Left colon (tissue), 2 donors: ENCODE measurements at places on chromosomes 3 and 15.

- DNase-seq, result no peak
Observed at GRCh38 chr3:157948605-157949383, 157.4 kb downstream of the SHOX2 start.

- DNase-seq, result no peak
Observed at GRCh38 chr3:88661433-88661824, 446.0 kb upstream of the EPHA3 start.

GRCh38 chr3:197363553-197364409 lies 65.4 kb upstream of the DLG1 start:
- DNase-seq, result no peak

- no peak for DNase-seq
Observed at GRCh38 chr3:184788751-184789150, 23.2 kb upstream of the VPS8 start.

DNA sequence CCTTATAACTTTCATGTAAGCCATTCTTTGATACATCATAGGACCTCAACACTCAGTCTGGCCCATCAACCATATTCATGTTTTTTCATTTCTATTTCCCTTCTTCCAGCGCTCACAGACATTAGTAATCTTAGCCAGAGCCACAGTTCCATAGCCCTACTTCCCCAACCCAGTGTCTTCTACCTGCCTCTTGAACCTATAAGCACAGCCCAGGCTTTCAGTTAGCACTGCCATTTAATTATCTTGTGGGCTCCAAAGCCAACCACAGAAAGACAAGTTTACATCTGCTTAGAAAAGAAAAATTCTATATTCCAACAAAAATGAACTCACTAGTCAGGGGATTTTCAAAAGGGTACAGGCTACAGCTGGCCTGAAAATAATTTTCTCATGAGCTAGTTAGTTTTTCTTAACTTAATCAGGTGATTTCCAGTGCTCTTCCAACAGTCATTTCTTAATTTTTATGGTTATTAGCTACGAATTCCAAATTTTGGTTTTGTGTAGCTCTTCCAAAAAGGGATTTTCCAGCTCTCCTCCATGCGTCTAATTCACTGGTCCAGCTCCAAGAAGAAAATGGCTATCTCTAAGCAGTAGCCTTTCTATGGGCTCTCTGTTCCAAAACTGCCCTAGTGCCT lies 13.7 kb downstream of the CD200 start:
- DNase-seq, result no peak

- DNase-seq, result peak; percentile 46
Observed at GRCh38 chr3:130759692-130760338, 13.2 kb upstream of the PIK3R4 start.

DNA sequence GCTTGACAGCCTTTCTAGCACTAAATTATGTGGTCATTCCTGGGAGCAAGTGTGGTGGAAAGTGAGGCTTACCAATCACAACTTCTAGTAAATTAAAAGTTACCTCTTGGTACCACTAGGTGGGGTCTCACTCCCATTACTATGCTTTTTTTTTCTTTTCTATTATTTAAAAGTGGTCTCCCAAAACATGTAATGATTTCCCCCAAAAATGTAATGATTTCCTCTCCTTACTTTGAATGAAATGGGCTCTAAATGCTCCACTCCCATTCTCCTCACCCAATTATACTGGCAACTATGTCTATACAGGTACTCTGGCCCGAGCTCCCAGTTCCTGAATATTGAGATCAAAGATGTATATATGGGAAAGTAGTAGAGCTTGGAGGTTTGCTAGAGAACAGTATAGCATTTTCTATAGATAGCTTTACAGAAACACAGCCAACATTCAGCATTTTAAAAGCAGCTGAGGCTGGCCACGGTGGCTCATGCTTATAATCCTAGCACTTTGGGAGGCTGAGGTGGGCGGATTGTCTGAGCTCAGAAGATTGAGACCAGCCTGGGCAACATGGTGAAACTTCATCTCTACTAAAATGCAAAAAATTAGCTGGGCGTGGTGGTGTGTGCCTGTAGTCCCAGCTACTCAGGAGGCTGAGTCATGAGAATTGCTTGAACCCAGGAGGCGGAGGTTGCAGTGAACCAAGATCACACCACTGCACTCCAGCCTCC lies 70.9 kb downstream of the DCUN1D1 start:
- DNase-seq, result no peak

GRCh38 chr3:153078826-153079225 lies 83.2 kb upstream of the RAP2B start:
- no peak for DNase-seq

DNA sequence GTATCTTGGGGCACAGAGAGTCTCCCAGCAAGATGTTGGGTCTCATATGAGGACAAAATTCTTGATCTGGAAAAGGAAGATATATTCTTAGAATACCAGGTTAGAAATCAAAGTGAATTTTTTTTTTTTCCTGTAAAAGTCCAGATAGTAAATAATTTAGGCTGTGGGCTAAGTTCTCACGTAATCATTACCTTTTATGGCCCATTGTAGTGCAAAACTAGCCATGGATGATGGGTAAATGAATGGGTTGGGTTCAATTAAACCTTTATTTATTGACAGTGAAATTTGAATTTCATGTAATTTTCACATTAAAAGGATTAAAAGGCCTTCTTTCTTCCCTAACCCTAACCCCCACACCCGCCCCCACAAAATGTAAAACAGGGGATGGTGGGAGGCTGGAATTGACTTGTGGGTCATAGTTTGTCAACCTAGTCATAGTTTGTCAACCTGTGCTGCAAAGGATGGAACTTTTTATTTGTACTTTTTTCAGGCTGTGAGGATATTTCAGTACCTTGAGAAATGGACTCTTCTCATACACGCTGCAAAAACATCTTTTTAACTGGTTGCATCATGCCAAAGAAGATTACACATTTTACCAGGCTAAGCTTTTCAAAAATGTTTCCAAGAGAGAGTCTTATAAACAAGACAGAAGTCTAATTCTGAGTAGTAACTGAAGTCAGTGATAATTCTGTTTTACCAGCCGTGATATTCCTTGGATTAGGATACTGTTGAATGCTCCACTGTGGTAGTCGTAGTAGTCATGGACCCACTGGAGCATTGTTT lies 138.8 kb downstream of the AKAP13 start:
- DNase-seq, result no peak

DNA sequence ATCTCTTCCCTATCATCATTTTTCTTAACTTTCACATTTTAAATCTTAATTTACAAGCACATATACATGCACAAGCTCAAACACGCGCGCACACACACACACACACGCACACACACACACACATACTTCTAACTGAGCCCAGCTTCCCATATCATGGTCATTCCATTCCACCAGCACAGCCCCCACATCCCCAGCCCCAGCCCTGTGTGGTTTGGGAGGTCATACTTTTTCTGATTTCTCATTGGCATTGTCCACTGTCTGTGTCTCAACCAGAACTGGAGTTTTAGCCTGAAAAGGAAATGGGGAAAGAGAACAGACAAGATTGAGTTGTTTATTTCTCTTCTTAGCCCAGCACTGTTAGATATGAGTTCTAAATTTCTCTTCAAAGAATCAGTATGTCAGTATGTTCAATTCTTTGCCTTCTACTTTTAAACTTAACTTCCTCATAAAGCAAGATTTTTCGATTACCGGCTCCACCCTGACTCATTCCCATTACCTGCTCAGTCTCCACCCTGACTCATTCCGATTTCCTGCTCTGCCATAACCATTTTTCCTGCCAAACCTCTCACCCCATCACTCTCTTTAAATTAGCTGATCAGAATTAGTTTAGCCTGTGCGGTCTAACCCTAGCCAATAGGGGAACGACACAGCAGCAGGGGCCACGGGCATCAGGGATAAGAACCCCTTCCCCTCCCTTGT lies 6.4 kb downstream of the IQCF1 start:
- DNase-seq, result no peak

GRCh38 chr15:90407871-90408317 lies 19.9 kb downstream of the IQGAP1 start:
- no peak for DNase-seq

DNA sequence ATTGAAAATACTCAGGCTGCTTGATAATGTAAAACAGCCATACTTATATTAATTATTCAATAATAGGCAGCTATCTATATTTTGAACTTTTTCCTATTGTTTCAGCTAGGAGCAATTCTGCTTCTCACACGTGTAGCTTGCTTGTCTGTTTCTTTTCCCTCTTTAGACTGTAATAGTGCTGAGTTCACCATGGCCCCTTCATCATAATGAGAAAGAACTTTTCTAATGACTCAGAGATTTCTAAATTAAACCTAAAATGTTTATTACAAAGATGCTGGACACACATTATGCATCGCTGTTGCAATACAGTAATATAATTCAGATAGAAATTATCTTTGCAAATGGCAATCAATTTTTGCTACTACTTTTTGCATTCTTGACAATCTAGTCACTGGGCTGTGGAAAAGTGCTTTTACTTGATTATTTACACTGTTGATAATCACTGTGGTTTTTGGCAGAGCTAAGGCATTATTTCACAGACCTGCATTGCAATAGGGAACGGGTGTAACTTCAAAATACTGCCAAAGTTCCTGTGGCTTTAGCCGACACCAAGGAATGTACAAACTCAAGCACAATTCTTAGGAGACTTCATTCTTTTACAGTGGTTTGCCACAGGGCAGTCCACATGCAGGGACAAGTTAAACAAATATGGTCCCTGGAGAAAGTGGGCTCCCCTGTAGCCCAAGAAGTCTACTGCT lies 281.0 kb upstream of the TBL1XR1 start:
- DNase-seq, result no peak

GRCh38 chr3:11634081-11634635 lies 9.6 kb downstream of the VGLL4 start:
- no peak for DNase-seq

DNA sequence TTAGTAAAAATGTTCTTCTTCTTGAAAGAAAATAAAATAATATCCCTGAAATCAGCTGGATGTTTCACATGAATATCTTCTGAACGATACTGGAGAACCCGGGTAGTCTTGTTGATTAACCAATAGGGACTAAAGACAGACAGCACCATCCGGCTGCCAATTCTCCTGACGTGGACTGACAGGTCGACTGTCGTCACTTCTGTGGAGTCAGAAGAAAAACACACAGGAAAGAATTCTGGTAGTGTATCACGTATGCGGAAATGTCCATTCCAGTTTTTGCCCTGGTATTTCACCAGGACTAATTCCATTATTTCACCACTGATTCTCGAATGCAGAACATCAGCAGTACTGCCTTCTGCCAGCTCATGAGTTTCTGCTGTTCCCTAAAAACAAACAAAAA lies 144.6 kb downstream of the VPS13C start:
- no peak for DNase-seq

GRCh38 chr3:55658270-55658669 lies 171.2 kb upstream of the WNT5A start:
- no peak for DNase-seq

DNA sequence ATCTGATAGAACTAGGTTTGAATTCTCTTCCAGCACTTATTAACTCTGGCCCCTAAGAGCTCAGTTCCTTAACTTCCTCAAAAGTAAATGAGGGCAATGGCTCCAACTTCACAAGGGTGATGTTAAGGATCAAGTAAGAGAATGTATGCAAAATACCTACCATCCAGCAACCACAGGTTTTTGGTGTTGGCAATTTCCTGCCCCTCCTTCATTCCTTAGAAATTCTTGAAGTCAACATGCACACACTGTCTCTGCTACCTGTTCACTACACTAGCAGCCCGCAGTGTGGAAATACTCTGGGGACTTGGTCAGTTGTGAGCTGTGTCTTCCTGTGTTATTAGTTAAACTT lies 5.0 kb downstream of the ZBED2 start:
- no peak for DNase-seq

DNA sequence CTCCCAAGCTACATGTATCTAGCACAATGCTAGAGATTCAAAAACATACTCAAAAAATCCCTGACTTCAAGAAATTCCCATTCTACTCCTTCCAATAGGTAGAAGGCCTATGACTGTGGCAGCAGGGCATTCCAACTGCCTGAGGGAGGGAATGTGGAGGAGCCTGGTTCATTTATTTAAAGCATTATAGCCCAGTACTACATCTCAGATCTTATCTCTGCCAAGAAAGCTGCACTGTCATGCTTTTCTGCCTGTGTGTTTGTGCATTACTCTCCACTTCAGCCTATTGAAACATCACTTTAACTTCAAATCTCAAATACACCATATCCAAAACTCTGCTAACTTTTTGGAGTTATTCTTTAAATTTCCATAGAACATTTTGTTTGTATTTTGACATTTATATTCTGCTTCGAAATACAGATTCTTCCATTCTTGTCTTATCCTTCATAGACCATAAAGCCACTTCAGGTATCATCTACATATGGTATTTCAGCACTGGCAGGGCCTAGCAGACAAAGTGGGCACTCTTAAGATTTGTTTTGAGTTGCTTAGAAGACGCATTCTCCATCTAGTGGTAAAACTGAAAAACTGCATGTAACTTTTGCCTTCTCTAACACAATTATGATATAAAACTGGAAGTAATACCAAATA lies 59.1 kb upstream of the NEDD4 start:
- DNase-seq, result no peak

- DNase-seq, result no peak
Observed at GRCh38 chr3:4062621-4063020, 240.5 kb upstream of the SETMAR start.

- no peak for DNase-seq
Observed at GRCh38 chr15:98009169-98009568, 48.7 kb downstream of the ARRDC4 start.

- DNase-seq, result no peak
Observed at GRCh38 chr15:85097725-85098124, 116.1 kb downstream of the PDE8A start.

- DNase-seq, result no peak
Observed at GRCh38 chr3:54760201-54760600, 167.7 kb downstream of the LRTM1 start.

DNA sequence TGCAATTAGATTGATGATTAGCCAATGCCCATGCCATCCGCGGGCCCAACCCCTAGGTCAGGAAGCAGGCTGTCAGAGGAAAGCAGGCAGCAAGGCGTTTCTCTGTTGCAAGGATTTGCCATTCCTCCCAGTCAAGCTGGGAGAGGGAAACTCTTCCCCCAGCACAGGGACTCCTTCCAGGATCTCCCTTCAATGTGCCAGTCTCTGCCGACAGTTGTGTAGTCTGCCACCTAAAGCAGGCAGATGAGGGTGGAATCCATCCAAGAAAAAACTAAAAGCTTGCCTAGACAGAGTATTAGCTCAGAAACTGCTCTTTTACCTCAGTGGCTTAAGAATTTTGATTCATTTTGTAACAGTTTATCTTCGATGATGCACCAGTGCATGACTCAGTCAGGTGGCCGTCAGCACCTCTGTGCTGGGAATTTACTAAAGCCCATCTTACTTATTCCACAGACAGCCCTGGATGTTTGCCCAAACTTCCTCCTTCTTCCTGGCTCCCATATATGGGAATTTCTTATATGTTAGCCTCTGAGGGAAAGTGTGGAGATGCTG lies 501.5 kb upstream of the THBS1 start:
- DNase-seq, result peak; percentile 36

DNA sequence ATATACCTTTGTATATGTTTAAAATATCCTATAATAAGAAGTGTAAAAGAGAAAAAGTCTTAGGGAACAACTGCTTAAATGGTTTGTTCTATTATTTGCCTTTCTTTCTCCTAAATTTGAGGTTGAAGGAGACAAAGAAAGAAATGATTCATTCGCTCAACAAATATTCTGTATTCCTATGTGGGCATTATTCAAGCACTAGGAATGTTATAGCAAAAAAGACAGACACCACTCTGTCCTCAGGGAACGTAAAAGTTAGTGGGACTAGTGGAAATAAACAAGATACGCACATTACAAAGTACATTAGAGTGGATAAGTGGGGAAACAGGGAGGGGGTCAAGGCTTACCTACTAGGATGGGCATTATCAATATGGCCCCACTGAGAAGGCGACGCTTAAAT lies 332.2 kb downstream of the LPP start:
- no peak for DNase-seq

- peak; percentile 46 for DNase-seq
Observed at GRCh38 chr15:68730471-68730919, 90.2 kb downstream of the ANP32A start.
